ENCODE measurements at places on chromosomes 16 and 17.

DNA sequence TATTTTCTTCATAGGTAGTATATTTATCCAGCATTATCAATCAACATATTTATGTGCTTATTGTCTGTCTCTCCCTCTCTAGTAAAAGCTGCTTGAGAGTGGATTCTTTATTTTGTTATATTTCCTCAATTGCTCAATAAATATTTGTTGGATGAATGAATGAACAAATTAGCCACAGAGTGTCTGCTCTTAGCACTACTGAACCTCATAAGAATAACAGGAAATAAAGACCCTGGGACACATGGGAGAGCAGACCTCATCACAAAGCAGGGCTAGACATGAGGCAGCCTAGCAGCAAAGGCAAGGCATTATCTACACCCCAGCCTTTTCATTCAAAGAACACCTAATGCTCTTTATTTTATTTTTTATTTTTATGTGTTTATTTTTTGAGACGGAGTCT is 34.9 kb upstream of the TANC2 start:
- no peak for DNase-seq

DNA sequence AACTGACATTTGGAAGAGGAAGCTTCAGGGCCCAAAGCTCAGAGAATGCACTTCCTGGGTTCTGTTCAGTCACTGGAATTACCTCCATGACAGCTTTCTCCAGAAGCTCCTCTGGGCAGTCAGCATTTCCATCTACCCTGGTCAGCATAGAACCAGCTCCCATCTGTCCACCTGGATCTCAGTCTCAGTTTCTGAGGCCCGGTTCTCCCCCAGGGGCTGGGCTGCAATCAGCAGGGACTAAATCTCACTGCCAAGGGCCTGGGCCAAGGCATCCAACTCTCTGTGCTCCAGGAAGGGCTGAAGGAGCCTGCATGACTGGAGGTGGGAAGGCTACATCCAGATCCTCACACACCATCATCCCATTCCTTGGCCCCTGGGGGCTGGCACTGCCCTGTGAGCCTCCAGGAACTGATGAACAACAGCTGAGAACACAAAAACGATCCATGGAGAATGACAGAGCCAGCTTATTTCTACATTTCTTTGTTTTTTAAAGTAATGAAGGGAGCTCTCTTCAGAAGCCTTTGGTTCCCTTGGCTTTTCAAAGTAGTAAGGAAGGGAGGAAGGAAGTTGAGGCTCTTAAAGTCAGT is 66.3 kb upstream of the MRTFB start:
- no peak for DNase-seq

DNA sequence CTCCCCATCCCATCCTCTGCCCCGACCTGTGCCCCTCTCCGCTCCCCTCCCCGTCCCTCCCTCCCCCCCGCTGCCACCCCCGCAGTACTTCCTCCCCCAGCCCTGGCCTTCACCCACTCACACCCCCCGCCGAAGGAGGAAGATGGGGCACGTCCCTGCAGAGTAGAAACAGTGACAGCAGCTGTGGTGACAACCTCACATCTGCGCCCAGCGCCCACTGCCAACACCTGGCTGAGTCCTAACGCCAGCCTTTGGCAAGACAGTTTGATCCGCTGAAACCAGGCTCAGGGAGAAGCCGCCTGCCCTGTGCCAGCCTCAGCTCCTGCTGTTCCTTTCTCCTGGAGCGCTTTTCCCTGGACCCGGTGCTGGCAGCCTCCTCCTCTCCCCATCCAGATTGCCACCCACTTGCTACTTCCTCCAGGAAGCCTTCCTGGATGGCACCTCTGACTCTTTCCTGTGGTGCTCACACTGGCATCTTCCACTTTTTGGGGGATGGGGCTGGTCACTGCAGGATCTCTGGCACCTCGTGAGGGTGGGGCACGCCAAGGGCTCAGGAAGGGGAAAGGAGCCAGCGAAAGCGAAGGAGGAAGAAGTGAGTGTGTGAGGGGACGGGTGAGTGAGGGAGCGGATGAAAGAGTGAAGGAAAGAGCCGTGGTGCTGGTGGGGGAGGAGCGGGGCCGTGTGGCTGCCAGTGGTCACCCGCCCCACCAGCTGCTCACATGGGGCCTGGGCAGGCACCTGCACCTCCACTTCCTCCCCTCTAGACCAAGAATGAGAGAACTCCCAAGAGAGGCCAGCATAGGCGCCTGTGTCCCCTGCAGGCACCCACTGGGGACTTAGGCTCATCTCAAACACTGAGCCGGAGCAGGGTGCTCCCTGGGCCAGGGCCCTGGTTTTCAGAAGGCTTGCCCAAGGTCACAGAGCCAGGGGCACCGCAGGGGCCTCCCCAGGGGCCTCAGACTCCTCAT is 27.0 kb downstream of the ZFPM1 start:
- DNase-seq, result no peak

DNA sequence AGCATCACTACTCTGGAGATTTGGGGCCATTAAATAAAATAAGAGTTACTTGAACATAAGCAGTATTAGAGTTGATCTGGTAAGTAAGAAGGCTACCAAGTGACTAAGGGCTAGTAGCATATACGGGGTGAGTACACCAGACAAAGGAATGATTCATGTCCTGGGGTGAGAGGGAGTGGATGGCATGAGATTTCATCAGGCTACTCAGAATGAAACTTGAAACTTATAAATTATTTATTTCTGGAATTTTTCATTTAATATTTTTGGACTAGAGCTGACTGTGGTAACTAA is 2.3 kb downstream of the SLFN5 start:
- no peak for DNase-seq

- DNase-seq, result no peak
Measured at GRCh38 chr16:77987810-77988209, 34.5 kb upstream of the CLEC3A start.

DNA sequence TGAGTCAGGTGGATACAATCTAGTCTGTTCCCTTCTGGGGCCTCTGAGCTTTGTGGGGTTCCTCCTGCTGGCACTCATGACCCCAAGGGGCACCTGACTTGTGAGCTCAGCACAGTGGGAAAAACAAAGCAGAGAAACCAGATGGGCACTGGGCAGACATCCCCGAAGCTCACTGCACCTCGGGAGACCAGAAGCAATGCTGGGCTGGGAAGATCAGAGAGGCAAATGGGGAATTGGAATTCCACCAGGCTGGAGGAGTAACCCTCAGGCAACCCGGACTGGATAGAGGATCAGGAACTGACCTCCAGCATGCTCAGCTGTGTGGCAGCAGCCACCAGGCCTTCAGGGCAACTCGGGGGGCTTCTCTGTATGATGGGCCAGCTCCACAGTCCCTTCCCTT is 50.3 kb downstream of the ABCC12 start:
- no peak for DNase-seq

- no peak for DNase-seq
Measured at GRCh38 chr16:57263541-57264351, 18.7 kb downstream of the ARL2BP start.

- DNase-seq, result no peak
Measured at GRCh38 chr16:74718741-74719610, 18.3 kb upstream of the MLKL start.

Measured in heart right ventricle (tissue), 16 donors.